Activated CD4-positive, alpha-beta T cell treated with anti-CD3 and anti-CD28 coated beads, Interleukin-10, Interleukin-2, amounts not matched to agents 100 ng/mL and 50 ng/mL, durations not matched to agents 16 hours and 8 hours (primary cell): ENCODE measurements at places on chromosomes 4 and X.

DNA sequence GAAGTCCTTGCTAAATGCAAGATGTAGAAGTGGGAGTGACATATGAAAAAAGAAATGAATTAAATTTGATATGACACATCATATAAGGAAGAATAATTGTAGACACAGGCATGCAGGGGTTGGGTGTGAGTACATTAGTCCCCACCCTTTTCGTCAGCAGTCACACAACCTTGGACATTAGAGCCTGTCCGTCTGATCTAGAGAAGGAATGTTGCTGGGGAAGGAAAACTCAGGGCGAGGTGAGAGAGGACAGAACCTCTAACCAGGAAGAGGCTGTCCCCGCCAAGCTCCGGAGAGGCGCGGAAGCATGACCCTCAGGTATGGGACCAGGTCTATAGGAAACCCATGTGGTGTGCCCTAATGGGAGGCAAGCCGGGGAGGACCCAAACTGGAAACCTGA lies 102.1 kb downstream of the RELL1 start:
- no peak for DNase-seq

GRCh38 chr4:14701896-14702295 lies 300.4 kb upstream of the CPEB2 start:
- no peak for DNase-seq

- no peak for DNase-seq
Measured at GRCh38 chr4:77127837-77128621, 29.0 kb upstream of the CCNG2 start.

DNA sequence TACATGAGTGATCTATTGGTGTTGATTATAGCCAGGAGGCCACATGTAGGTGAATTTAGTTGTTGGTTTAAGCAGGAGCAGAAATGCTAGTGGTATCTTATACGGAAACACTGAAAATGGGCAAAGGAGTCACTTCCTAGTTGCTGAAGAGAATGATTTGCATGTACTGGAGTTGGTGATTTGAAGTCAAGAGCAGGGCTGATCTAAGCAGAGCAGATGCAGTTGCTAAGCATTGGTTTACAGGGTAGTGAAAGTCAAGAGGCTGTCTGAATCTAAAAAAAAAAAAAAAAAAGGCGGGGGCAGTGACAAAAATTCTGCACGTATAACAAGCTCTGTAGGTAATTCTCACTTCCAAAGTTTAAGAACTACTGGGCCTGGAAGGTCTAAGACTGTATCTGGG lies 90.4 kb upstream of the HPRT1 start:
- no peak for DNase-seq

- no peak for DNase-seq
Measured at GRCh38 chr4:141810712-141811375, 174.5 kb downstream of the IL15 start.

DNA sequence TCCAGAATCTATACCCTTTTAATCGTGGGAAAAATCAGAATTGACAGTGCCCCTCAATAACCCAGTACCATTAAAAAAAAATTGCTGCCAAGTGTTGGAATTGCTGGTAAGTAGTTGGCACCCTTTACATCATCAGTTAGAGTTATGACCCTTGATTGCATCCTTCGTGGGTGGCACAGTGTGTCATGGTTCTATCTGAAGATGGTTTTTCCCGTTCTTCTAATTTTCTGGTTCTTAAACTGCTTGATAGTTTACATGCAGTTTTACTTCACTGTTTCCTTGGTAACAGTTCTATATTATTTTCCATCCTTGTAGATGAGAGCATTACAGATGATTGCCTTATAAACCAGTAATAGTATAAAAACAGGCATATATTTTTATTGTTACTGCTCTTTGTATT lies 3.2 kb downstream of the FRMPD4 start:
- DNase-seq = no peak

GRCh38 chr4:165301833-165302232 lies 25.6 kb upstream of the MSMO1 start:
- peak; percentile 37 for DNase-seq

GRCh38 chrX:10484683-10485247 lies 135.6 kb downstream of the MID1 start:
- DNase-seq = no peak
